Activated T-helper 17 cell treated with anti-CD3 and anti-CD28 coated beads, Interleukin-2, amount 50 U/mL, for 72 hours (primary cell): ENCODE measurements at places on chromosomes 1 and 21. TPM values are rescaled to one million over a fixed set of nuclear protein-coding genes. Genes with fewer than 3 reads are reported as not detected.

Gene FCMR
- 74.0 TPM for total RNA-seq

Gene REN
- not detected for total RNA-seq

DNA sequence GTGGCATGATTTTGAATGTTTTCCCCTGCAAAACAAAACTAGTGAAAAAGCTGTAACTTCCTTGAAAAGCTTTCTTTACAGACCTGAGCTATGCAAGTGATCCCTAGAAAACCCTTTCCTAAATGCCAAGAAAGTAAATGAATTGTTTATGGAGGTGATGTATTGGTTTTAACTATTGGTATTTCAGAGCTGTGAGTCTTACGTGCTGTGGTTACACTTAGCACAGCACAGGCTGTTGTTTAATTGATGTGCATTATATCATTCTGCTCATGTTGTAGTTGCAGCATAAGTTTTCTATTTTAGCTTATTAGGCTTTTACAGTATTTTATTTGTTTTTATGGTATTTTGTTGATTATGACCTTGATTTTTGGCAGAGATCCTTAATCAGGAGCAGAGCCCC, 74.1 kb upstream of the DYNLT5 start:
- H3K27me3 ChIP-seq, result peaks cover 14% of the 10 kb centered on the region
- no peak for ATAC-seq
- H3K36me3 ChIP-seq, result no peaks in the 10 kb centered on the region
- no peak overlapping the region for H3K27ac ChIP-seq
- no peaks in the 10 kb centered on the region for H3K4me1 ChIP-seq

DNA sequence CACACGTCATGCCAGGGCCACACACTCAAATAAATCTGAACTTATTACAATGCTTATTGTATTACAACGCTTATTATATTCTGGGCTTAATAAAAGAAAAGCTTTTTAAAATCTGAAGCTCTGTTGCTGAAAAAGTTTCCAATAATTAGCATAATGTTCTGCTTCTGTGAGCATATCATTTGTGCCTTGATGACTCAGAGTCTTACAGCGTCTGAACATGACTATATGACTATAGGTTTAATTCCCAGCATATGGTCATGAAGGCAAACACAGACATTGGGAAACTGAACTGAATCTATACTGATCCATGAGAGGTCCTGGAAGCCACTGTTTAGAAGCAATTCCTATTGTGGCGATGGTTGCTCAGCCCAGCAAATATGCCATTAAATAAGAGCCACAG, 66.3 kb downstream of the SIM2 start:
- no peak overlapping the region for H3K4me3 ChIP-seq
- peak; percentile 50 for ATAC-seq
- peaks cover 6% of the 10 kb centered on the region for H3K4me1 ChIP-seq
- H3K27me3 ChIP-seq, result no peaks in the 10 kb centered on the region
- H3K36me3 ChIP-seq, result peaks cover 5% of the 10 kb centered on the region

- no peaks in the 10 kb centered on the region for H3K27me3 ChIP-seq
- no peak overlapping the region for H3K4me3 ChIP-seq
- no peak for ATAC-seq
- H3K36me3 ChIP-seq, result peaks cover 43% of the 10 kb centered on the region
- no peak overlapping the region for H3K27ac ChIP-seq
Measured at GRCh38 chr1:176066709-176067108, 140.4 kb downstream of the COP1 start.

- H3K27me3 ChIP-seq, result no peaks in the 10 kb centered on the region
- peaks cover 52% of the 10 kb centered on the region for H3K4me1 ChIP-seq
- H3K4me3 ChIP-seq, result peak overlapping the region; percentile 46
- H3K27ac ChIP-seq, result peak overlapping the region; percentile 36
- peak; percentile 74 for ATAC-seq
- peaks cover 19% of the 10 kb centered on the region for H3K36me3 ChIP-seq
Measured at GRCh38 chr1:27436204-27437159, 44.1 kb downstream of the GPR3 start.

DNA sequence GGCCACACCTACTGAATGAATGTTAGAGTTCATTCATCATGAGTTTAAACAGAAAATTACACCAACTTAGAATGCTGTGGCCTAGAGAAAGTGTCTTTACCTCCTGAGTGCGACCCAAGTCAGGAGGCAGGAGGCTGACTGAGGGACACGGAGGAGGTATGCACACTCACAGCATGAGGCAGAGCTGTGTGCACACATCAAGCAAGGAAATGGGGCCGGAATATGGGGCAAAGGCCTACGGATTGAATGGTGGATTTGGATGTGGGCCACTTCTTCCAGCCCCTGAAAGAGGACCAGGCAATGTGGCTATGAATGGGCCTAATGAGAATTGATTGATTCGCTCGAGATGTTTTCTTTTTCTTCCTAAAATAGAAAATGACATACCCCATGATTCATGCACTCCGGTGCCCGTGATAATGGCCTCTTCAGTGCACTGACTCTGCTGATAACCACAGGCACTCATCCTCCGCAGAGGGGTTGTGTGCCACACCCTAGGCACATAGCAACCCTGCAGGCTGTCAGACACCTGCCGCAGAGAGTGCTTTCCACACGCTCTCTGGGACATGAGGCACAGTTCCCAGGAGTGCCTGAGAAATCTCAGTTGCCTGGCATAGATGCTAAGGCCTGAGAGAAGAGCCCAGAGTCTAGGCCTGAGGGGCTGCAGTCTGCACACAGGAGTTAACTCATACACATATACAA, 155.5 kb downstream of the GLUL start:
- no peak overlapping the region for H3K4me3 ChIP-seq
- no peaks in the 10 kb centered on the region for H3K4me1 ChIP-seq
- H3K27me3 ChIP-seq, result peaks cover 5% of the 10 kb centered on the region
- peak; percentile 41 for ATAC-seq

- ATAC-seq, result no peak
- H3K4me3 ChIP-seq, result no peak overlapping the region
- no peaks in the 10 kb centered on the region for H3K27me3 ChIP-seq
Measured at GRCh38 chr1:79457562-79458224, 451.2 kb upstream of the ADGRL4 start.

DNA sequence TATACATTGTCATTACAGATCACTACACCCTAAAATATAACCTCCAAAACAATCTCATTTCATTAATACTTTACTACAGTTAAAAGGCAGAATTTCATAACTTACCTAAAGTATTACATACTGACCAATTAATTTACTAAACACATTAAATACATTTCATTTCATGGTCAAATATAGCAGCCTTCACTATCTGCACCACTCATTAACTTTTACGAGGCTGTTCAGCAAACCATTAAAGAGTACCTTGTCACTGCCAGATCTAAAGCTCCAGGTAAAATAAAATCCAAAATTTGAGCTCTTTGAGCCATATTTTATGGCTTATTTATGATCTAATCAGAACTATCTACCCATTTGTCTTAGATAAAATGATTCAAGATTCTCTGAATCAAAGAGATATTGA, 66.4 kb upstream of the RBM34 start:
- ATAC-seq, result no peak
- H3K36me3 ChIP-seq, result peaks cover 93% of the 10 kb centered on the region
- no peak overlapping the region for H3K27ac ChIP-seq
- H3K4me1 ChIP-seq, result peaks cover 3% of the 10 kb centered on the region
